ENCODE measurements at places on chromosomes 2 and 18. TPM values are rescaled to one million over a fixed set of nuclear protein-coding genes. Genes with fewer than 3 reads are reported as not detected.

POTEC gene
- not detected for total RNA-seq

CRYGC gene
- total RNA-seq: not detected

UPP2 gene
- total RNA-seq: not detected

C18orf54 gene
- 2.6 TPM for total RNA-seq

SKOR2 gene
- not detected for total RNA-seq

AGXT gene
- not detected for total RNA-seq

SERPINB3 gene
- total RNA-seq: not detected

RGPD4 gene
- total RNA-seq: not detected

REG1A gene
- total RNA-seq: not detected

PLCL1 gene
- total RNA-seq: 12.5 TPM

ALLC gene
- not detected for total RNA-seq

DNAH6 gene
- total RNA-seq: 1.0 TPM

XDH gene
- total RNA-seq: not detected

TXNDC9 gene
- 26.6 TPM for total RNA-seq

LHCGR gene
- total RNA-seq: 4.2 TPM

DYSF gene
- 88.7 TPM for total RNA-seq

PDCD1 gene
- not detected for total RNA-seq

DSG1 gene
- total RNA-seq: not detected

ASB18 gene
- total RNA-seq: 3.1 TPM

RAMP1 gene
- 31.8 TPM for total RNA-seq

ANKRD30B gene
- total RNA-seq: under 0.01 TPM

KLHL29 gene
- total RNA-seq: 3.7 TPM

ABCG8 gene
- under 0.01 TPM for total RNA-seq

ERBB4 gene
- 9.9 TPM for total RNA-seq

LMAN2L gene
- total RNA-seq: 37.1 TPM

FANCL gene
- 69.4 TPM for total RNA-seq

HOXD12 gene
- not detected for total RNA-seq

IL1B gene
- 1.0 TPM for total RNA-seq

SLC4A3 gene
- 2.1 TPM for total RNA-seq

TCF7L1 gene
- total RNA-seq: 8.9 TPM

STARD6 gene
- total RNA-seq: not detected

AQP4 gene
- 4.2 TPM for total RNA-seq

NCKAP5 gene
- total RNA-seq: 5.7 TPM

TMEM178A gene
- total RNA-seq: 4.7 TPM

CD28 gene
- total RNA-seq: 4.2 TPM

OTX1 gene
- not detected for total RNA-seq

BOD1L2 gene
- not detected for total RNA-seq

FBLN7 gene
- total RNA-seq: 9.9 TPM

CDK15 gene
- total RNA-seq: 0.52 TPM

POTEI gene
- under 0.01 TPM for total RNA-seq

KCNIP3 gene
- 2.1 TPM for total RNA-seq

STON1 gene
- 13.0 TPM for total RNA-seq

LAMA1 gene
- total RNA-seq: 4.2 TPM

FAM124B gene
- 12.5 TPM for total RNA-seq

CNTNAP5 gene
- total RNA-seq: not detected

ZNF24 gene
- 27.1 TPM for total RNA-seq

CYTIP gene
- 1.0 TPM for total RNA-seq

IFIH1 gene
- total RNA-seq: 2.1 TPM

PLEK gene
- total RNA-seq: 9.4 TPM

PAX8 gene
- total RNA-seq: not detected

MBD1 gene
- total RNA-seq: 29.2 TPM

SERPINB11 gene
- not detected for total RNA-seq

UGT1A8 gene
- not detected for total RNA-seq

HRH4 gene
- not detected for total RNA-seq

SFXN5 gene
- 4.7 TPM for total RNA-seq

LRRFIP1 gene
- 65.8 TPM for total RNA-seq

Measured in skeletal muscle tissue (tissue), 5 donors.